ENCODE measurements at places on chromosomes 5 and 9.

- no peak for DNase-seq
Measured at GRCh38 chr9:94921092-94921471, 194.6 kb downstream of the AOPEP start.

GRCh38 chr5:68682400-68683160 lies 411.2 kb upstream of the SLC30A5 start:
- DNase-seq = no peak

DNA sequence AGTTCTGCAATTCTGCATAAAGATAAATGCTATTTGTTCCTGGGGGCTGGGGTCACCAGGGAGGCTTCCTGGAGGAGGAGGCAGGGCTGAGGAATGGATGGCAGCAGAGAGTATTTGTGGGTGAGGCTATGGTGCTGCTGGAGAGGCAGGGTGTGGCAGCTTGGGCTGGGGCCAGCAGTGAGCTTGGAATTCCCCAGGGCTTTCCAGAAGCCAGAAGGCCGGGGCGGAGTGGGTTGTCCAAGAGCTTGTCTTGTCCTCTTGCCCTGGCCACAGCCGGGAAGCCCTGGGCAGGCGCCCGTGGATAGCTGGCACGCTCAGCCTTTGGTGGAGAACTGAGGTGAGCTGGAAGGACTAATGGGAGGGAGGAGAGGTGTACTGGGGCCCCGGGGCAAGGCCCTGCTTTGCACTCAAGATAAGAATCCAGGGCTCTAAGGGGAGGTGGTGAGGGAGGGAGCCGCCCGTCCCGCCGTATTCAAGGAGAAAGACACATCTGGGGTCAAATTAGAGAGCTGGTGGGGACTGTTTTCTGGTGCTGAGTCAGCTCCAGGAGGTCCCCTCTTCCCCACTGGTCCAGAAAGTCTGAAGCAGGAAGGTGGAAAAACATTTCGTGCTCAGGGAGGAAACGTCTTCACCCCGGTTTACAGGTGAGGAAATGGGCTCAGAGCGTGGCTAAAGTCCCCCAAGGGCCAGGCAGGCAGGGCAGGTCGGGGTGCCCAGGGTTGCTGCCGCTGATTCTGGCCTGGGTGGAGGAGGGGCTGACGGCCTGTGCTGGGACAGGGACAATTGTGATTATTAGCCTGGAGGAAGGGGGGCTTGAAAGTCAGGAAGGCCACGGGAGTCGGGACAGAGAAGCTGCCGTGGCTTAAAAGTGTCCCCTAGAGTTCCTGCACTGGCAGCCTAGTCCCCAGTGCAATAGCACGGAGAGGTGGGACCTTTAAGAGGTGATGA lies 26.9 kb upstream of the CNOT6 start:
- DNase-seq = no peak

GRCh38 chr5:151162776-151163175 lies 5.2 kb upstream of the ANXA6 start:
- DNase-seq = no peak
